ENCODE measurements at places on chromosomes 6 and 20.

DNA sequence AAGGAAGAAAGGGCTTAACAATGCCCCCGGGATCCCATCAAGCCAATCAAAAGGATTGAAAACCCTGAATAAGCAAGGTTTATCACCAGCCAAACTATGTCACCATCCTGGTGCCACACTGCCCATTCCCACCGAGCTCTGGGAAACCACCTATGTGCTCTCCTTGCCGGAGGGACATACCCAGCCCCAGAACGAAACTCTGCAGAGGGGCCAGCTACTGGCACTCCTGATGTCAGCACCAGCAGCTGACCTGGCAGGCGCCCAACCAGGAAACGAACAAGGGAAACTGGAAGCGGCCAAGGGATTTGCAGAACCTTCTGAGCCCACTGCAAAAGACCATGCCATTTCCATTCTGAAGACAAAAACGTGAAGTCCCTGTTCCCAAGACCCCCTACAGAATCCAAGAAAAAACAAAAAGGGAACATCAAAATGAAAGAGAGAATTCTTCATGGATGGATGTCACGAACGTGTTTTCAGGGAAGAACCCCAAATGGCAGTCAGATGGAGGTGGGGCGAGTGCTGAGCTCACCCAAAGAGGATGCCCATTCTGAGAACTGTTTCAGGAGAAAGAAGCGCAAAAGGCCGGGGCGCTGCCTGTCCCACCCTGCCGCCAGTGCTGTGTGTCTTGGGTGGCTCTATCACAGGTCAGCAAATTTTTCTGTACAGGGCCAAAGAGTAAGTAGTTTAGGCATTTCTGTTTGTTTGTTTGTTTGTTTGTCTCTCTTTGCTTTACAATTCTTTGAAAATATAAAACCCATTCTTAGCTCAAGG, 305.2 kb downstream of the ESR1 start:
- no peak for DNase-seq

DNA sequence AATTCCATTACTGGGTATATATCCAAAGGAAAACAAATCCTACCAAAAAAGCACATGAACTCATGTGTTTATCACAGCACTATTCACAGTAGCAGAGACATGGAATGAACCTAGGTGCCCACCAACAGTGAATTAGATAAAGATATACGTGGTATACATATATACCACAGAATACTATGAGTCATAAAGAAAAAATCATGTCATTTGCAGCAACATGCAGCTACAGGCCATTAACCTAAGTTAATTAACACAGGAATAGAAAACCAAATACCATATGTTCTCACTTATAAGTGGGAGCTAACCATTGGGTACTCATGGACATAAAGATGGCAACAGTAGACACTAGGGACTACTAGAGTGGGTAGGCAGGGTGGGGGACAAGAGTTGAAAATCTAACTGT, 4.2 kb downstream of the OR2B2 start:
- no peak for DNase-seq

DNA sequence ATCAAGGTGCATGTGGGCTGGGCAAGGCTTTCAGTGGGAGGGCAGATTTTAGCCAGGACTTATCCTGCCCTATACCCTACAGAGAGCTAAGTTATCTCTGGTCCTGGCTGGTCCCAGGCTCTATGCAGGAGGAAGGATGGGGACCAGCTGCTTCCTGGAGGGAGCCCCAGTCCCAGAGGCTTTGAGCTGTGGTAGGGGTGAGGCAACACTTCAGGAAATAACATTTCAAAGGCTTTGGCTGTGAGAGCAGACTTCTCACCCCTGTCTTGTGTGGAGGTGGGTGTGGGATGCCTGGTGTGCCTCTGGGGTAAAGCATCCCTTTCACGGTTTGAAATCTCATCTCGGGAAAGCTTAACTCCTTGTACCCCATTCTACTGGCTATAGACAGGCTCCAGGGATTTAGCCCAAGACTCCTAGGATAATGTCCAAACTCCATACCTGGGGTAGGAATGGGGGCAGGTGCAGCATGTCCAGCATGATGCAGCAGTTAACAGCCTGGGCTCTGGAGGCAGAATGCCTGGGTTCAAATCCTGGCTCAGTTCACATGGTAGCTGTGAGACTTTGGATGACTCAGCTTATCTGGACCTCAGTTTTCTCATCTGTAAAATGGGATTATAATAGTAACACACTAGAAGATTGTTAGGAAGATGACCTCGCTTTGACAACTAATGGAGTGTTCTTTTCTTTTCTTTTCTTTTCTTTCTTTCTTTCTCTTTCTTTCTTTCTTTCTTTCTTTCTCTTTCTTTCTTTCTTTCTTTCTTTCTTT, 27.5 kb upstream of the SIRPA start:
- no peak for DNase-seq

DNA sequence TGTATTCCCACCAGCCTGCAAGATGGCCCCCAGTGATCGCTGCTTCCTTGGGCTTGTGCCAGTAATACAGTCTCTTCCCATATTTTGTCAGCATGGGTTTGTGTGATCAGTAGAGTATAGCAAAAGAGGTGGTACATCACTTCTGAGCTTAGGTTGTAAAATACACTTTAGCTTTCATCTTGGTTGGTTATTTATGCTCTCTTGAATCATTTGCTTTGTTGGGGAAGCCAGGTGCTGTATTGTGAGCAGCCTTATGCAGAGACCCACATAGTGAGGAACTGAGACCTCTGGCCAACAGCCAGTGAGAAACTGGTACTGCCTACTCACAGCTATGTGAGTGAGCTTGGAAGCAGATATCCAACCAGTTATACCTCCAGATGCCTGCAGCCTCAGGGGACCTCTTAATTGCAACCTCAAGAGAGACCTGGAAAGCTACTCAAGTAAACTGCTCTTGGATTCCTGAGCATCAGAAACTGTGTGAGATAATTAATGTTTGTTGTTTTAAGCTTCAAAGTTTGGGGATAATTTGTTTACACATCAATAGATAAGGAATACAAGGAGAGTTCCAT, 229.3 kb downstream of the FARS2 start:
- no peak for DNase-seq
